ENCODE measurements at places on chromosomes 2 and 18.
A peak's percentile ranks its signal among the peaks of the same experiment; 100 is the strongest.

DNA sequence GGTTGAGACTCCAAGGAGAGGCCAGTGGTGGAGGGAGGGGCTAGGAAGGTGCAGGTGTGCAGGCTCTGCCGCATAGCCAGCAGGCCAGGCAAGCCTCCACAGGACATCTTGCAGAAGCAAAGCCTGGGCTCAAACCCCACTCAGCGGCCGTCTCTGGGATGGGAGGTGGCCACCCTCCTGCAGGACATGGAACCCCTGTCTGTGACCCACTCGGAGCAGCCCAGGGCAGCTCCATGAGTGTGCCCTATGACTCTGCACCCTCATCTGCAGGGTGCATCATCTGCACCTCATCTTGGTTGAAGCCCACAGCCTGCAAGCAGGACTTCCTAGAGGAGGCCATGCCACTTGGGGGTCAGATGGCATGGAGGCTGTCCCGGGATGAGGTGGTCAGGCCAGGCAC is 46.3 kb downstream of the GPC1 start:
- no peak for DNase-seq

DNA sequence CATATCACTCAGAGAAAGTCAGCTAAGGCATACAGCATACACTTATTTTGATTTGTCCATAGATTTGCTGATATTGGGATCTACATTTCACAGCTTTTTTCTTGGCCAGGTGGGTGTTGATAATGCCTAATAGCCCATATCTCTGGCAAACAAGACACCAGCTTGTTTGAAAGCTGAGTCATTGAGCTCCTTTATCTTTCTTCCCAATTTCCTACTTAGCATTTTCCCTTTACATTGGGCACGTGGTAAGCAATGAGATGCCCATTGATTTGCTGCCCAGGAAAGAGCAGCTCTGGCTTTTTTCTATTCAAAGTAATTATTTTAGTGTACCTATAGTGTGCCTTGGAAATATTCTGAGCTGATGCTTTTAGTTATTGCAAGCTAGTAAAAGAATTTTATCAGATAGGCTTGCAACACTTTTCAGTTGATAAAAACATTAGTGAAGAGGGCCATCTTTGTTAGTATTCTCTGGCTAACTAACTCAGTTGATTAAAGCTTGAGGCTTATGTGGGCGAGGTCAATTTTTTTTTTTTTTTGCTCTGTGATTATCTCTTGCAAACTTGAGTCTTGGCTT is 79.6 kb downstream of the OSBPL6 start:
- no peak for DNase-seq

- no peak for DNase-seq
Observed at GRCh38 chr2:226611944-226612318, 187.7 kb downstream of the IRS1 start.

- no peak for DNase-seq
Observed at GRCh38 chr2:219125225-219125885, 35.3 kb downstream of the NHEJ1 start.

DNA sequence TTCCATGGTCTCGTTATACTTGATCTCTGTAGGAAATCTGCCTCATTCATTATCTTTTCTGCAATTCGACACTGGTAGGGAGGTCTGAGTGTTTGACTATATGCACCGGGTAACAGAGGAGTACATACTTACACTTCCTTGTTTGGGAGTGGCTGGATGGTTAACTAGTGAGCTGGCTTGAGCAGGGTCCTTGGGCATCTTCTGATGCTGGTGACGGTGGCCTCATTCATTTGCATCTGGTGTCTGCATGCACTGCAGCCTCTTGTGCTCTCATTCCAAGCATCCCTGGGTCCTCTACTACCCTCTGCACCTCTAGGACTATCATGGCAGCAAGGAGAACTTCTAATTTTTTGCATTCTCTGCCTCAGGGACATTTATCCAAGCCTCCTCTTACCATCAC is 100.0 kb upstream of the TCF4 start:
- DNase-seq, result peak; percentile 30

DNA sequence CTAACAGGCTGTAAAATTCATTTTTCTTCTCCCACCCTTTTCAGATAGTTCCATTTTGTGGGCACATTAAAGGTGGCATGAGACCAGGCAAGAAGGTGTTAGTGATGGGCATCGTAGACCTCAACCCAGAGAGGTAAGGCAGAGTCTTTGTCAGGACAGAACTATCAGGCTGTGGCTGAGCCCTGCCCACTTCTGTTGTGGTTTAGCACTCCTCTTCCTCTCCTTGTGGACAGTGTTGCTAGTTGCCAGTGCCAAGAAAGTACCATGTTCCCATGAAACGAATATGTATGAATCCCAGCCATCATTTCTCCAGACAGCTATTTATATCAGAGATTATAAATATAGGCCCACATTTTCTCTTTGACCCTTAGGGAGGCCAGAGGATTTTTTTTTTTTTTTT is 1.6 kb downstream of the LGALSL start:
- DNase-seq, result no peak

GRCh38 chr2:46973673-46974072 is 58.1 kb upstream of the MCFD2 start:
- no peak for DNase-seq

GRCh38 chr2:100831158-100831750 is 11.3 kb downstream of the NPAS2 start:
- no peak for DNase-seq

GRCh38 chr18:74137920-74138538 is 9.6 kb downstream of the FBXO15 start:
- DNase-seq, result peak; percentile 15

DNA sequence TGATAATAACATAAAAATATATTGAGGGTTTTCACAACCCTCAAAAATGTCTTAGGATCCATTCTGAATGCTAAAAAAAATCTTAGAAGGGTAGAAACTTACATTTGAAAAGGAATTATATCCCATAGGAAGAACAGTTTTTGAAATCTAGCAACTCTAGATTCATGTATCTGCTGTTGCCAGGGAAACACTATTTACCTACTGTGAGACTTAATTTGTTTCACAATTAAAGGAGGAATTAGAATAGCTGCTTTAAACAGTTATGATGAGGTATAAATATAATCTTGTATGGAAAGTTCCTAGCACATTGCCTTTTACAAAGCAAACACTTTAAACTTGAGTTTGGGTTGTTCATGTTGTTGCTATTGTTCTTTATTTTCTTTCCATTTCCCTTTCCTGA is 988.2 kb downstream of the SUCLG1 start:
- DNase-seq, result no peak

GRCh38 chr2:239661334-239662312 is 260.8 kb upstream of the HDAC4 start:
- DNase-seq, result no peak

DNA sequence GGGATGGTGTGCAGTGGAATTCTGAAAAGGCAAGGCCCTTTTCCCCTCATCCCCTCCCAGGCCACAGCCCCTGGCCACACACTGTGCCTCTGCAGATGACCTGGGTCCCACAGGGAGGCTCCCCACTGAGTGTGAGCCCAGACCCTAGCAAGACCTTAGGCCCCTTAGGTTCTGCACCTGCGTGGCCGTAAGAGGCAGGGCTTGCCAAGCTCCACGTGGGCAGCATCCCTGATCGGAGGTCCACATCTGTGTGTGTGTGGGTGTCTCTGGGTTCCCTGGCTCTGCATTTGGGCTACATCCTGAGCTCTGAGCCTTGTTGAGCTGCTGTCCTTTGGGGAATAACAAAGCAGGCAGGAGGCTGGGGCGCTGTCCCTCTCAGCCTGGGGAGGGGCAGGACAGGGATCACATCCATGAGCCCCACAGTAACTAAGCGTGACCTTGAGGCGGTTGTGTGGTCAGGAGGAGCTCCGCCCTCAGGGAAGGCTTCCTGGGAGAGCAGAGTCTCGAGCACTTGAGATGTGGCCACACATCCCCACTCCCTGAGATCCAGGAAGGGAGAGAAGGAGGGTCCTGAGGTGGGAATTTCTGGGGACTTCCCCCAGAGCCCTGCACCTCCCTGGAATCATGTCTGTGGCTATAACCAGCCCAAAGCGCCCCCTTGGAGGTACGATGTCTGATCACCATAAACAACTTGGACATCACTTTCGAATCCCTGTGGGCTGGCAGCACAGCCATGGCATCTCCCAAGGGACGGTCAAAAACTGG is 84.8 kb downstream of the STPG4 start:
- DNase-seq, result no peak
